NCI-H526 (cell line): ENCODE measurements at places on chromosomes 1 and 21.

GRCh38 chr21:17201741-17202260 is 311.0 kb upstream of the CXADR start:
- DNase-seq: no peak

- no peak for DNase-seq
These were observed 16.0 kb upstream of the CHIA start for GRCh38 chr1:111274653-111275052.

- DNase-seq: no peak
These were observed 396.9 kb downstream of the ADGRL2 start for GRCh38 chr1:82197606-82198005.

GRCh38 chr1:220748936-220749335 is 814 bp downstream of the MTARC2 start:
- DNase-seq: no peak

DNA sequence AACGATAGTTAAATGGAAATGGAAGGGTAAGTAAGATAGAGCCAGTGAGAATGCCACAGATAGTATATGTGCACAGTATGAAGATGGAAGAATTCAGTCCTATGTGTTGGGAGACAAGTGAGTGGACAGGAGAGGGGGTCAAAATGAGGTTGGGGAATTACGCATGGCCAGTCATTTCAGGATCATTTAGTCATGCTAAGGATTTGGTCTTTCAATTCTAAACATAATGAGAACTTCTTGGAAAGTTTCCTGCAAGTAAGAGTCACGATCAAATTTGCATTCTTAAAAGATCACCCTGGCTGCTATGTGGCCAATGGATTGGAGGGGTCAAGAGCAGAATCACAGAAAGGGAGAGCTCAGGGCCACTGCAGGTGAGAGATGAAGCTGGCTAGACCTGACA is 64.0 kb upstream of the KCNK2 start:
- no peak for DNase-seq

DNA sequence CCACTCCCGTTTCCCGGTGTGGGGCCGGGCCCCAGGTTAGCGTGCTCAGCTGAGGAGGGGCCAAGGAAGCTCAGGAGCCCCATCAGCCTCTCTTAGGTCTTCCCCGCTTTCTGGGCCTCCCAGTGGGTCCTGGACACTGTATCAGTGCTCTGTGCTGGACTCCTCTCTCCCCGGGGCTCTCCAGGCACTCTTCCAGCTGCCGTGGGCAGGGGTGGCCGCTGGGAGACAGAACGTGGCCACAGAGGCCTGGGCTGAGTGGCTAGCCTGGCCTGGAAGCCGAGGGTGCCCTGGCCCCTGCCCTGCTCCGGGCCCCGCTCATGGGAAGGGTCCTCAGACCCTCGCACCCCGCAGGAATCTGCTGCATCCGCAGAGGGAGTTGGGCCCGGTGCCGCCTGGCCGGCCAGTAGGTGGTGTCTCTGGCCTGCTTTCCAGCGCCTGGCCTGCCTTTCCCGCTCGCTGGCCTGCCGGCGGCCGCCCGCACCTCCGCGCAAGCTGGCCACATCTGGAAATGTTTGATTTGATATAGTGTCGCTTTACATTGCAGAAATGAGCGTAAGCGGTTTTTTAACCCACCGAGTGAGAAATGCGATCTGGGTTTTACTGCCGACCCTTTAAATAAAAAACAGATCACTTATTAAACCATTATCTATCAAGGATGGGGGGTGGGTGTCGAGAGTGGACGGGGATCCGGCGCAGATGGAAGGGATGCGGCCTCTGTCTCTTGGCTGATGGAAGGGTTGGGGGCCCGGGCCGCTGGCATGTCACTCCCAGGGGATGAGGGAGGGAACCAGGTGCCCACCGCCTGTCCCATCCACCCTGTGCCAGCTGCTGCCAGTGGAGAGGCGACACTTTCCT is 74.4 kb upstream of the TTC34 start:
- peak; percentile 27 for DNase-seq

DNA sequence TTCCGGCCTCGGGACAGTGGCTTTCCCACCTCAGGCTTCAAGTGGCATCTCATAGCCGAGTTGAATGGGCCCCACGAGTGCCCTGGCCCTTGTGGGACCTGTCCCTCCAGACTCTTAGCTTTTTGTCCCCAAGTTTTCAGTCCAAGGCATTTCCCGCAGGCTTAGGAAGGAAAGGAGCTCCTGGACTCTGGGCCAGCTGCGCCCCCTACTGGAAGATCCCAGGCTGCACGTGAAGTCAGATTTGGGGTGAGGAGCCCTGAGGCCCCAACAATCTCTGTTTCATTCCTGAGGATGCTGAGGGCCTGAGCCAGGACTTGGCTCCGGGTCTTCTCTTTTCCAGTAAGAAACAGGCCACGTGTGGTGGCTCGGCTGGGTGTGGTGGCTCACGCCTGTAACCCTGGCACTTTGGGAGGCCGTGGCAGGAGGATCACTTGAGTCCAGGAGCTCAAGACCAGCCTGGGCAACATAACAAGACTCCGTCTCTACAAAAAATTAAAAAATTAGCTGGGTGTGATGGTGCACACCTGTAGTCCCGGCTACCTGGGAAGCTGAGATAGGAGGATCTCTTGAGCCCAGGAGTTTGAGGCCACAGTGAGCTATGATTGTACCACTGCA is 67.4 kb downstream of the ARHGEF10L start:
- peak; percentile 58 for DNase-seq
